Effector CD8-positive, alpha-beta T cell (primary cell): ENCODE measurements at places on chromosomes 1 and 21.

- DNase-seq: no peak
Measured at GRCh38 chr21:17733209-17733608, 85.9 kb downstream of the C21orf91 start.

DNA sequence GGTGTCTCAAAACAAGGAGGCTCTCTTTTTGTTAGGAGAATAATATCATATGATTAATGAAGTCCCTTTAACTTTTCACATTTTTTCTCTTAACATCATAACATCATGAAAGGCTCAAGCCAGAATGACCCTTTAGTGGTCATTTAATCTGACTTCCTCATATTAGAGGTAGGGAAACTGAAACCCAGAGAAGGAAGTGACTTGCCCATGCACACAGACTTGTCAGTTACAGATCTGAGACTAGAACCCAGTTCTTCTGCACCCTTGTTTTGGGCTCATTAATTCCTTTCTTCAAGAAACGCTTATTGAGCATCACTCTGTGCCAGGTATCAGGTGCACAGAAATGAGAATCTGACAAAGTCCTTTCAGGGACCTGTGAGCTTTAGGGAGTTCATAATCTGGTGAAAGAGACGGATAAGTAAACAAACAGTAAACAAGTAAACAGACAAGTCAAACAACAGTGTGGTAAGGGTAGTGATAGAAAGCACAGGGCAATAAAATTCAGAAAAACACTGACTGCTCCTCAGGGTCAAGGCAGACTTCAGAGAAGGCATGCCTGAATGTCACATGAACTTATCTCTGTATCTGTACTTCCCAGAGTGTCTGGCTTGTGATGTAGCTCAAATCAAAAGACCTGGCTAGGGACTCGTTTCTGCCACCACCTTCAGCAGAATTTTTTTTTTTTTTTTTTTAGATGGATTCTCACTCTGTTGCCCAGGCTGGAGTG is 38.3 kb upstream of the OSBPL9 start:
- no peak for DNase-seq

GRCh38 chr1:167173516-167174184 is 47.0 kb upstream of the POU2F1 start:
- DNase-seq: no peak

DNA sequence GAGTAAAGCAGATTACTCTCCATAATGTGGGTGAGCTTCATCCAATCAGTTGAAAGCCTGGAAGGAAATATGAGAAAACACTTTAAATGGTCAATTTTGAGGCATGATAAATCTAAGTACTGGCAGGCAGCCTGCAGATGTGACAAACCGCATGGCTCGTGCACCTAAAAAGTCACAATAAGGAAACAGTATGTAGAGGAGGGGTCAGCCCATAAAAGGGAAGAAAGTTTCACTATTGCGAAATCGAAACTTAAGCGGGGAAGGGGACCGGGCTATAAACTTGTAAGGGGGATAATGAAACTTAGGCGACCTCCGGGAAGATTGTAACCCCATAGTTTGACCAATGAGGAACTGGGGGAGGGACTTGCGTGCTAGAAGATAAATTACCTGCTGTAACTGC is 109.8 kb downstream of the PLPPR4 start:
- no peak for DNase-seq

- DNase-seq: no peak
Measured at GRCh38 chr1:182175361-182175931, 113.9 kb upstream of the ZNF648 start.

DNA sequence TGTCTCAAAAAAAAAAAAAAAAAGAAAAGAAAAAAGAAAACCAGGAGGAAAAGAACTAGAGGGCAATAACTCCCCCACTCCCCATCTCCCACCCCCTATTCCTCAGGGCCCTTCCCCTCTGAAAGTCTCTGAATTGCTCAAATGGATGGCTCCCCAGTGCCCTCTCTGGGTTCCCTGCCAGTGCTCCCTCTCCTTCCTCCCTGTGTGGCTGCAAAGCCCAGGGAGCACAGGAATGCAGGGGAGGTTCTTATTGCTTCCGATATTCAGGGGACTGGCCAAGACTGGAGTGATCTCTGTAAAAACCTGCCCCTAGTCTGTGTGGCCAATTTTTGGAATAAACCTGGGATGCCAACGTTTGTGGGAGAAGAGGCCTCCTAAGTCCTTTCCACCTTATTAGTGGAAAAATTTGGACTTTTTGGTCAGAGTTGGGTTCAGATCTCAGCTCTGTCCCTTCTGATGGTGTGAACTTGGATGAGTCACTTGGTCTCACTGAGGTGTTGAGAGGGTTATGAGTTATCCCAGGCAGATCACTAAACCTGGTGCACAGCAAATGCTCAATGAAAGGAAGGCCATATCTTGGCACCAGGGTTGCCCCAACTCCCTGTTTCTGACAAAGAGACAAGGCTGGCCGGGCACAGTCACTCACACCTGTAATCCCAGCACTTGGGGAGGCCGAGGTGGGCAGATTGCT is 13.4 kb upstream of the ARHGEF10L start:
- DNase-seq: no peak

GRCh38 chr1:101974599-101975274 is 22.0 kb downstream of the OLFM3 start:
- no peak for DNase-seq

DNA sequence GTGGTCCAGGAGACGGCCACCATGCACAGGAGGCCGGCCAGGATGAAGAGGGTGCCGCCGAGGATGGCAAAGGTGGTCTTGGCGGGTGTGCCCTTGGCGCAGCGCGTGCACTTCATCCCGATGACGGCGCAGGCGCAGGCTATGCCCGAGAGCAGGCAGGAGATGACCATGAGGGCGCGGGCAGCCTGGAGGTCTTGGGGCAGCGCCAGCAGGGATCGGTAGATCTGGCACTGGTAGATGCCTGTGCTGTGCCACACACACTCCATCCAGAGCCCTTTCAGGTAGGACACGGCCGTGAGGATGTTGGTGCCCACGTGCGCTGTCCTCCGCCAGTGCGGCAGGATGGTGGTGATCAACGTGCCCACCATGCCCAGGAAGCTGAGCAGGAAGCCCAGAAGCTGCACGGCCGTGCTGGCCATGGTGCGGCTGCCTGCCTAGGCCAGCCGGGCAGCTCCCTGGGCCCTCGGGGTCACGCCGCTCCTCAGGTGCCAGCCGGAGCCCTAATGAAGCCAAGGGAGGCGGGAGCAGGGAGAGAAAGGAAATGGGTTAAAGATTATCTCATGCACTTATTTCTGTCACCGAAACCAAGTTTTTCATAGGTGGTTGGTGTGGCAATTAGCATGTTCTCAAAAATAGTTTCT is 18.5 kb downstream of the CLDN14 start:
- DNase-seq: no peak
